ENCODE measurements at places on chromosomes 2 and 18.

GRCh38 chr2:229254206-229254605 is 16.9 kb downstream of the PID1 start:
- DNase-seq, result no peak

DNA sequence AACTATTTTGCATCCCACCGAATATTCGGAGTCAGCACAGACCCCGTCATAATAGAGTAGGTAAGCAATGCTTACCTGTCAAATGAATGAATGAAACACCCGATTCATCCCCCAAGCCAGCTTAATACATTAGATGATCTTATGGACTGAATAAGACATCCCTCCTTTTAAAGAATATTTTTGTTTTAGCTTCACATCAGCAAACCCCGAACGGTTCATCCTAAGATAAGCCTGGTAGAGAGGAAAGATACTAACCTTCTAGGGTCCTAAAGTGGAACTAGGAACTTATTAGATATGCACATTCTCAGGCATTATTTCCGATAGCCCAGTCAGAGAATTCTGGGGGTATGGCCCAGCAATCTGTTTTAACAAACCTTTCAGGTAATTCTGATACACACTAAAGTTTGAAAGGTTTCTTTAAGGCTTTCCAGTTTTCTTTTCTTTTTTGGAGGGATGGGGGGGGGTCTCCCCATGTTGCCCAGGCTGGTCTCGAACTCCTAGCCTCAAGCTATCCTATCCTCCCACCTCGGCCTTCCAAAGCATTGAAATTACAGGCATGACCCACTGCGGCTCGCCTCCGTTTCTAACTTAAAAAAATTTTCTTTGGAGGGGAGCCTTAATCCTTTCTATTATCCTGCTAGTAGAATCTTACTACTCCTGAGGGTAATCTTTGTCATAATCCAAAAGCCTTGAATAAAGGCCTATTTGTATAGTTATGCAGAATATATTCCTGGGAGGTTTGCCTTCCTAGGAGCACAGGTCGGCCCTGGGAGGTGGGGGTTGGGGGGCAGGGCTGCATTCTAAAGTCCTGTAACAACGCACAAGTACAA is 1.0 kb upstream of the ACTR3 start:
- no peak for DNase-seq

DNA sequence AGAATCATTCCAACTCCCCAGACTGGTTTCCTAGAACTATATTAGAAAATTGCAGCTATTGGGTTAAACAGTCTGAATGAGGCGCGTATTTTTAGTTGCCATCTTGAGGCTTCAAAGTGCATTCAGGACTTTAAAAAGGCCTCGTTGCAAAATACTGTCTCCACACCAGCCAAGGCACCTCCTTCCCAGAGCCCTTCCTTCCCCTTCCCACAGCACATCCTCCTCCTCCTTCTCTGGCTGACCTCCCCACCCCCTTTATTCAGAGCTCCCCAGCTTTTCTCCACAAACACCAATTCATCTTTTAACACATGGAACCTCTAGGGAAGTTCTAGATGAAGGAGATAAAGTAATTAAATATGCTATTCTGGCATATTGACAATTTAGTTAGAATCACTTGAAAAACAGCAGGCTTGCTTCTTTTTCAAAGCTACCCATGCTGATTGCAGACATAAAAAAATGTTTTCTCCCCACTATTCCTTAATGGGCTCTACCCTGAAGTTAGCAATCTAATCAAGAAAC is 90.3 kb downstream of the RTP5 start:
- no peak for DNase-seq

GRCh38 chr2:71811726-71812125 is 335.9 kb downstream of the CYP26B1 start:
- DNase-seq, result no peak

GRCh38 chr2:136020831-136021230 is 35.4 kb upstream of the DARS1 start:
- no peak for DNase-seq

DNA sequence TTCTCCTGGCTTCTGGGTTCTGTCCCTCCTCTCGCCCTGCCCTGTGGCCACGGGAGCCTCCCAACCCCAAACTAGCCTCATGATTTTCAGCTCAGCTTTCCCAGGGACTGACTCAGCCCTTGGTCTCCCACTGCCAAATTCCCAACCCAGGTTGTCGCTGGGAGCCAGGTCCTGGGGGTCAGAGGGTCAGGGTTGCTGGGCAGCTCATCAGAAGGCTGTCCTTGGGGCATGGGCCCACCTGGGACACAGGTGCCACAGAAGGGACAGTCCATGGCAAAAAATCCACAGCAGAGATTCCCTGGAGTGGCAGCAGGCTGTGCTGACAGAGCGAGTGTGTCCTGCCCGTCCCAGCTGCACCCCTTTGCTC is 180.4 kb downstream of the TWIST2 start:
- no peak for DNase-seq

GRCh38 chr2:39120521-39120770 is 405 bp downstream of the SOS1 start:
- no peak for DNase-seq

DNA sequence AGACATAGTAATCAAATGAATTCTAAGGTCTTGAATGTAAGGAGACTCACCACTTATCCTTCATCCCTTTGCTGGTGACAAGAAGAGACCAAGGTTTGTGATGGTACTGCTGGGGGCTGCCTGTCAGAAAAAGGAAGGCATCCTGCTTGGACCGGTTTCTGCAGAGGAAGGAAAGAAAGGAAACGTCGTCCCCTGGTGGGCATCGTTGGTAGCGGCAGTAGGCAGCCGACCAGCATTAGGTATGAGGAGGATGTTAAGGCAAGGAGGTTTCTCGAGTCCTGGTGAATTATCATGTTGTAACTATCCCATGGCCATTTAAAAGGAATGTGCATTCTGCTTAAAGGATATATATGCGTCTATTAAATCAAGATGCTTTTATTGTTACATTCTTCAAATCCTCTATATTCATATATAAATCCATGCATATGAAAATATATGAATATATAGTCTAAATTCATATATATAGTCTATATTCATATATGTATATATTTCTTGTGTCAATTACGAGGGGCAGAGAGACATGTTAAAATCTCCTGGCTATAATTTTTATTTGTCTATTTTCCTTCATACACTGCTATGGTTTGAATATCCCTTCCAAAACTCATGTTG is 94.4 kb upstream of the TGFA start:
- peak; percentile 40 for DNase-seq
